ENCODE measurements at places on chromosomes 2 and 18.

DNA sequence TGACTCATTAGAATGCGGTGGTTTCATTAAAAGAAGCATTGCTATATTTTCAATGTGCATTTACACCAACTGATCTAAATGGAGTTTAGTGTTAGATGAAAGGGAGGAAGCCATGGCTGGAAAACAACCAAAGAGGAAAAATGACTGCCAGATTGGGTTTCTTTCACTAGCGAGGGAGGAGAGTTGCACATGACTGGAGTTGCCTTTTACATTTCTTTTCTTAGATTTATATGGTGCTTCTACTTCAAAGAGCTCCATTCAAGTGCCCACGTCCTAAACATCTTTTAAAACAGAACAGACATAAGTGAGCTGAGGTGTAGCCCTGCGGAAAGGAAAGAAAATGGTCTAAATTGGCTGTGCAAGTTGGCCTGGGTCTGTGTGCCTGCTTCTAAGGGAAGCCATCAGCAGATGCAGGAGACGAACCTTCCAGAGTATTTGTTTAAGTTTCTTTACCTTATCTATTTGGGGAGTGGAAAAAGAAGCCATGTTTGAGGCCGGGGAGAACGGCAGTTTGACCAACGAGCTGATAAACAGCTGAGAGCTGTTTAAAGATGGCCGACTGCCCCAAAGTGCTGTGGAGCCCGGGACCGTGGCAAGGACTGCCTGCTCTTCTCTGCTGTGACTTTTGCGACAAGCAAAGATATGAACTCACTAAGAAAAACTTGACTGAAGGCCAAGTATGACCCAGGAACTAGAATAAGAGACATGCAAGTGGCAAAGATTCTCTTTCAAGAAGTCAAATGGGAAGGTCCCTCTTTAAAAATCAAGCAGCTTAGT is 327.0 kb downstream of the ZNF516 start:
- DNase-seq, result no peak

DNA sequence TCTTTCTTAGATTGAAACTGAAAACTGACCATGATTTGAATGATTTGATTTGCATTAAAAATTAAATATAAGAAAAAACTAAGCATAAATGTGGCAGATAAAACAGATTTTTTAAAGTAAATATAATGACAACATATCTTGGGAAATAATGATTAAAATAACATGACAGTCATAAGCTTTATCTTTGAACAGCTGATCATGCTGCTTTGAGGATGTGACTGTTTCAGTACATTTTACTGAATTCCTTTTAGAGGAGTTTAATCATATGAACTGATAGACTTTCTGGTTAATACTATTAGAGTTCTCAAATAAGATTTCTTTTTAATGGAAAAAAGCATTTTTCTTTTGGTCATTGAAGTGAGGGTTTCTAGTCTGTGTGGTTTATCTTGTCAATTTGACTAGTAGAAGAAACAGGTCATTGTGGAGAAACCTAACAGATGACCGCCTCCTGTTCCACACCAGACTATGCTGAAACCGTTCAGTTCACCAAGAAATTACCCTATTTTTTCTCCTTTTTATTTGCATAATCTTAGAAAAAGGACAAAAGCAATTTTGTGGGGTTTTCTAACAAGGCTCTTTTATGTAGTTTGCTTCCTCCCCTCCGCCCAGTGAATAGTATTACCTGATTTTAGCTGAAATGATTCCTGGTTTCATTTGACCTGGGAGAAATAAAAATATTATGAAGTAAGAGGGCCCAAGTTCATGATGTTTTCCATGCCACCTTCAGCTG is 262.1 kb downstream of the PTGR3 start:
- no peak for DNase-seq

GRCh38 chr18:32582455-32582854 is 111.8 kb upstream of the GAREM1 start:
- no peak for DNase-seq

- no peak for DNase-seq
Measured at GRCh38 chr2:128260239-128261138, 58.2 kb downstream of the HS6ST1 start.

- DNase-seq, result no peak
Measured at GRCh38 chr2:9692456-9693195, 61.8 kb upstream of the YWHAQ start.

- DNase-seq, result no peak
Measured at GRCh38 chr18:57916684-57917083, 113.6 kb upstream of the ATP8B1 start.

- no peak for DNase-seq
Measured at GRCh38 chr18:46246101-46246500, 141.9 kb downstream of the HAUS1 start.

DNA sequence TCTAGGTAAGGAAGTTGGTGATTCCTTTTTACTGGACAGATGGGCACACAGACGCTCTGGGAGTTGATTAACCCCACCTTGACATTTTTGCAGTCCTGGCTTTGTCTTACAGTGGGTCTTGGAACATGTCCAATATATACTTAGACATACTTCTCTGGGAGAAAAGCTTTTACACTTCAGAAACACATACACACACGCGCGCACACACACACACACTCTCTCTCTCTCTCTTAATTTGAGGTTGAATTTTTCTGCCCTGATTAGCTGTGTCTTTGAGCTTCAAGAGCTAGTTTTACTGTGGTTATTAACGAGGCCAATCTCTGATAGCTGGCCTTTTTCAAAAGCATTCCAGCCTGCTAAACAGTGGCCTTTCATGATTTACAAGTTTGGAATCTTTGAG is 215.0 kb downstream of the MYCN start:
- DNase-seq, result no peak

DNA sequence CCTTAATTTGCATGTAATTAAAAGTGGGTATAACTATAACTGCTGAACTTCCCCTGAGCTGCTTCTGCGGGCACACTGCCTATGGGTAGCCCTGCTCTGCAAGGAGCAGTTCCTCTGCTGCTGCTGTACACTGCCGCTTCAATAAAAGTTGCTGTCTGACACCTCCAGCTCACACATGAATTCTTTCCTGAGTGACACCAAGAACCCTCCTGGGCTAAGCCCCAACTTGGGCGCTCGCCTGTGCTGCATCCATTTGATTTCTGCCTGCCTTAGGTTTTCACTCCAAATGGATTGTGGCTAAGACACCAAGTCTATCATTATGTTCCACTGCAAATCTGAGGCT is 215.7 kb downstream of the ANAPC1 start:
- no peak for DNase-seq

GRCh38 chr18:51006948-51007789 is 22.8 kb upstream of the SMAD4 start:
- DNase-seq, result no peak

All from NCI-H1105 (cell line).